GOT3 (cell line): ENCODE measurements at places on chromosomes 3 and 15.

GRCh38 chr3:99562990-99563607, 75.3 kb upstream of the COL8A1 start:
- no peak for DNase-seq

GRCh38 chr3:47473391-47473790, 2.4 kb downstream of the SCAP start:
- DNase-seq = no peak

- no peak for DNase-seq
These were observed 604 bp downstream of the KCTD6 start for GRCh38 chr3:58492494-58492905.

GRCh38 chr3:65376426-65376825, 662.3 kb downstream of the MAGI1 start:
- no peak for DNase-seq

DNA sequence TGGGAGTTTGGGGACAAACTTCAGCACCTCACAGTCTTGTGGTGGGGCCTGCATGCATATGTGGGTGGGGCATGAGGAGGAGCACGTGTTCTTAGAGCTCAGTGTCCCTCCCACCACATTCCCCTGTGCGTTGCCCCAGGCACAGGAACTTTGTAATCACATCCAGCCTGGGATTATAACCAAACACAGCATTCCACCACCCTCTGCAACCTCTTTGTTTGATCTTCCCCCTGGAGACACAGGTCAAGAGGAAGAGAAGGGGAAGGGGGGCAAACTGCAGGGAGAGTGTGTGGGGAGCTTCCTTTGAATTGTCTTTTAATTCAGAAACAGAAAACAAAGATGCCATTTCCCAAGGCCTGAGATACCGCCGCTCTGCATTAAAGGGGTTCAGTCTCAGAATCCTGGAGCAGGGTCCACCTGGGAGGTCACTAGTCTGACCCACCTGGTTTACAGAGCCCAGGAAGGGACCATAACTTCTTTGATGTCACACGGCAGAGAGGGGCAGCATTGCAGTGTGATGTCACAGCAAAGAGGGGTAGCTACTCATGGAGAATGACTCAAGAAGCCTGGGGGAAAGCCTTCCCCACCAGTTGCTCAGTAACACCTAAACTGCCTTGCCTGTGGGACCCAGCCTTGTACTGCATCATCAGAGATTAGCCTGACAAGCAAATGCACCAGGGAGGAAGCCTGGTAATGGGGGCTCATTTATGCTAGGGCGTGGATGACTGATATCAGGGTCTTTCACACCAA, 106.3 kb upstream of the RNU6-1 start:
- DNase-seq = no peak

DNA sequence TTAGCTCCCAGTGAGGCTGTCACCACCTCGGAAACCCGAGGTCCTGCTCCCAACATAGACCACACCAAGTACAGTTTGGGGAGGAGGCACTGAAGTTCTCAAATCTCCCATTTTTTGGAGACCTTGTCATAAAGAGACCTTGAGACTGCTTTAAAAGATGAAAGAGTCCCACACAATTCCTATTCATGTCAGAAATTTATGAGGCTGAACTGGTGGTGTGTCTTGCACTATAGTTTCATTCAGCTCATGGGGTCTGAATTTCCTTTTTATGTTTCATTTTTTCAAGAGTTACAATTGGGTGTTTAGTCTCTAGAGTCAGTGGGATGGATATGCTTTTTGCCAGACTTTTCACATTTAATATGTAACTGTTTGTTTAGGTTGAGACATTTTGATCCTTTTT, 318.1 kb upstream of the LRRFIP2 start:
- DNase-seq = no peak

DNA sequence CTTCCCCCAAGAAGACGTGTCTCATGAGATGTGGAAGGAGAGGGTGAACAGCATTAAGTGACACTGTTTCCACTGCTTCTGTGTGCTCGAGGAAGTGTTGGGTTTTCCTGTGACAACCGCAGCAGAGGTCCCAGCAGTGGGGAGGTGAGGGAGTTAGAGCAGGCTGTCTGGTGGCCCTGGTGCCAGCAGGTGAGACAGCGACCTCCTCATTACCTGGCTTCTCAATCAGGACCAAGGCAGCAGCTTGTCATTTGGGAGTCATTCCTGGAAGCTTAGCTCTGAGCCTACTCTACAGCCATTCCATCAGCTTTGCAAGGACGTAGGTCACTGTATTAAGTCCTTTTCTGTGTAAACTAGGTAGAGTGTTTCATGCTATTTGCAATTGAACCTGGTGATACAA, 63.3 kb upstream of the RGMA start:
- DNase-seq = no peak

- DNase-seq = no peak
These were observed 187.7 kb downstream of the SATB1 start for GRCh38 chr3:18237251-18238005.

DNA sequence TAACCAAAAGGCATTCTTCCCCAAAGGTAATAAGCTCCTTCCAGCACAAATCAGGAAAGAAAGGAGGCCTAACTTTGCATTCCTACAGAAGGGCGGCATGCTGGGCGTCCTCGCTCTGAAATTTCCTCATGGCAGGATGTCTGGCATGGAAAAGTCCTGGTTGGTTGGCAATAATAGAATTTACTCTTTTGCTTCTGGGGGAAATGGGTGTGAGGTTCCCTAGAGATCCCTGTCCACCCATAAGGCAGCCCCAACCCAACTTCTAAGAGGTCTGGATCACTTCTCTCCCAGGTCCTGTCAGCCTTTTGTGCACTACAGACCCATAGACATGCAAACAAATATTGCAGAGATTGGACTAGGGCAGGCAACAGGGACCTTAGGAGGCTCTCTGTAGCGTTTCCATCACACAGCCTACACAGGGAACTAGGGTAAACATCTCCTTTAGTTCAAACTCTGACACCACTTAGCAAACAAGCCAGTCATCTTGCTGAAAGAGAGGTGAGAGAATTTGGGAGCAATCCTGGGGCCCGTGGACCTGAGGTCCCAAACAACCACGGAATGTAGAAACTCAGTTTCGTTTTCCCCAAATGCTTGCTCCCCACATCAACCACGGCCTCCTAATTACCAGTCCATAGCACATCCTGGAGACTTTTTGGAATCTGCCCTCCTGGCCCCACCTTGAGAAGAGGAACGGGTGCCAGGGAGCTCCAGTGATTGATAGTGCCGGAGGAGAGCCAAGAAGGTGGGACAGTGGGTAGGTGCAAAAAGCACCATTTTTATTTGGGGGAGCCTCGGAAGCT, 2.1 kb downstream of the ZIC4 start:
- DNase-seq = no peak

- no peak for DNase-seq
These were observed 405.9 kb upstream of the LMCD1 start for GRCh38 chr3:8095724-8096123.

DNA sequence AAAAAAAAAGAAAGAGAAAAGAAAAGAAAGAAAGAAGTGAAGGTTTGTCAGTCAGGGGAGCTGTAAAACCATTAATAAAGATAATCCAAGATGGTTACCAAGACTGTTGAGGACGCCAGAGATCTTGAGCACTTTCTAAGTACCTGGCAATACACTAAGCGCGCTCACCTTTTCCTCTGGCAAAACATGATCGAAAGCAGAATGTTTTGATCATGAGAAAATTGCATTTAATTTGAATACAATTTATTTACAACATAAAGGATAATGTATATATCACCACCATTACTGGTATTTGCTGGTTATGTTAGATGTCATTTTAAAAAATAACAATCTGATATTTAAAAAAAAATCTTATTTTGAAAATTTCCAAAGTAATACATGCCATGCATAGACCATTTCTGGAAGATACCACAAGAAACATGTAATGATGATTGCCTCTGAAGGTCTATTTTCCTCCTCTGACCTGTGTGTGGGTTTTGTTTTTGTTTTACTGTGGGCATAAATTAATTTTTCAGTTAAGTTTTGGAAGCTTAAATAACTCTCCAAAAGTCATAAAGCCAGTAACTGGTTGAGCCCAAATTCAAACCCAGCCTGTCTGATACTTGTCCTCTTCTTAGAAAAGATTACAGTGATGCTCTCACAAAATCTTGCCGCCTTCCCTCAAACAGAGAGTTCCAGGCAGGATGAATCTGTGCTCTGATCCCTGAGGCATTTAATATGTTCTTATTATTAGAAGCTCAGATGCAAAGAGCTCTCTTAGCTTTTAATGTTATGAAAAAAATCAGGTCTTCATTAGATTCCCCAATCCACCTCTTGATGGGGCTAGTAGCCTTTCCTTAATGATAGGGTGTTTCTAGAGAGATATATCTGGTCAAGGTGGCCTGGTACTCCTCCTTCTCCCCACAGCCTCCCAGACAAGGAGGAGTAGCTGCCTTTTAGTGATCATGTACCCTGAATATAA, 2.0 kb downstream of the B2M start:
- DNase-seq = no peak

DNA sequence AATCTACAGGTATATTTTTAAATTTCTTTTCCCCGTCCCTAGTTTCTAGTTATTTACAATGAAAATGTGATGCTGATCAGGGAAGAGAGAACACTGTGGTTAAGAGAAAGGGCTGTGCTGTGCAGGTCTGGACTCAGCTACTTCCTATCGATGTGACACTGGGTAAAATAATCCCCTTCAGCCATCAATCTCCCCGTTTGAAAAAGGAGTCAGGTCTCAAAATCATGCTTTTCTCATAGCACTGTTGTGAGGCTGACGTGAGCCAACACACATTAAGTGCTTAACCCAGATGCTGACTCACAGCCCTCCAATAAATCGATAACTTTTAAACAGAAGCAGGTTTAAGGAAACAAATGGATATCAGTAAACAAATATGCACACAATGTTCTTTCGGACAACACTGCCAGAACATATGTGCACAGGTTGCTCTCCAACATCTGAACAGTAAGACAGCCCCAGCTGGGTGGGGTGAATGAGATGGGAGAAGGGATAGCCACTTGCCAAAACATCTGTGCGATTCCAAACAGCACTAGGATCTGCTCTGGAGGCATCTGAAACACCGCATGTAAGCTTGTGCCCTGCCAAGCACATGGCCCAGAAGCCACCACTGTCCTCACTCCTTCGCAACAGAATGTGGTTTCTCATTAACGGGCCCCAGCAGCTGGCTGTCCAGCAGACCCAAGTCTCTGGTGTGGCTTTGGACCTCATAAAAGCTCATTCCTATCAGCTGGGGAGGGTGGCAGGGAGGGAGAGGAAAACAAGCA, 143.2 kb upstream of the PRICKLE2 start:
- DNase-seq = no peak

DNA sequence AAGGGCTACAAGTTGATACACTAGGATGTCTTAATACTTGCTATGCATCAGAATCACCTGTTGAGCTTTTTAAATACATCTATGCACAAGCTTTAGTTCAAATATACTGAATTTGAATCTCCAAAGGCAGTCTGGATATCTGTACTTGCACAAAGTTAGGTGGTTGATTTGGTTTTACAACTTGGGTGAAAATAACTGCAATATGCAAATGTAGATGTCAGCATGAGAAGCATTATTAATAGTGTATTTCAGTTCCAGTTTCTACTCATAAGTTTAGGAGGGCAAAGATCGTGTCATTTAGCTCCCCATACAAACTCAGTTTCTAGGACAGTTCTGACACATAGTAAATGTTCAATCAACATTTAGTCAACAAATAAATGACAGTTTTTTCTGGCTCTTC, 25.6 kb downstream of the IQCB1 start:
- no peak for DNase-seq

GRCh38 chr15:37773111-37773860, 161.2 kb upstream of the TMCO5A start:
- DNase-seq = no peak
